ENCODE measurements at places on chromosomes 12 and 14. TPM values are rescaled to one million over a fixed set of nuclear protein-coding genes. Genes with fewer than 3 reads are reported as not detected.

Gene PABPN1
- 148 TPM for total RNA-seq

Gene LALBA
- not detected for total RNA-seq

Gene GLI1
- 1.4 TPM for total RNA-seq

Gene GPR68
- not detected for total RNA-seq

Gene ACSM4
- total RNA-seq, result not detected

Gene DPPA3
- total RNA-seq, result not detected

Gene KRR1
- 36.7 TPM for total RNA-seq

Gene CYP46A1
- total RNA-seq, result not detected

DNA sequence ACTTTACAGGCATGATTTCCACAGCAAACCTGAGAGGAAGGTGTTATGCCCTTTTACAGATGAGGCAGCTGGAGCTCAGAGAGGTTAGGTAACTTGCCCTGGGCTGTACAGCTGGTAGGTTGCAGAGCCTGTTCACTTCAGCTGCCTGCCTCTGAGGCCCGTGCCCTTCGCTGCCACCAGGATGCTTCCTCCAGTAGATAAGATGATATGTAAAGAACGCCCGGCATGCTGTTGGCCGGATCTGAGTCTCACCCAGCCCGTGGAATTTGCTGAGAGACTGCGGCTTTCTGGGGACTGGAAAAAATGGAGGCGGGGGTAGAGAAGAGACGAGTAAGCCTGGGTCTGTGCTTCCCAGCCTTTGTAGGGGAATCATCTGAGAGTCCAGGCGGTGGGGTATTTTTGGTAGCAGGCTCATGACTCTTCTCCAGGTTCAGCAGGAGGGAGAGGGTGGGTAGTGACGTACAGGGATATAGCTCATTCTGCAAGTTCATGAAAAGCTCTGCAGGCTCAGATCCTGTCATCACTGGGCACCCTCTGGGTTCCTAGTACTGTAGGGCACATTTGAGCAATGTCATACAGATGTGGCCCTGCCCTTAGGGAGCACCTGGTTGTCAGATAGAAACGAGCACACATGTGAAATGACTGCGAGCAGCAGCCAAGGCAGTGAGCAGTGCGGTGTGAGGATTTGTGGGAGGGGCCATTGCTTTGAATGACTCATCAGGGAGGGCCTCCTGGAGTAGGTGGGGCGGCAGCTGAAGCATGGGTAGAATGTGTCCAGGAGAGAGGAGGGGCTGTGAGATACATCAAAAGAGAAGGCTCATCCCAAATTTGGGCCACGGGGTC, 159.4 kb downstream of the TSPAN9 start:
- DNase-seq, result peak; percentile 29

DNA sequence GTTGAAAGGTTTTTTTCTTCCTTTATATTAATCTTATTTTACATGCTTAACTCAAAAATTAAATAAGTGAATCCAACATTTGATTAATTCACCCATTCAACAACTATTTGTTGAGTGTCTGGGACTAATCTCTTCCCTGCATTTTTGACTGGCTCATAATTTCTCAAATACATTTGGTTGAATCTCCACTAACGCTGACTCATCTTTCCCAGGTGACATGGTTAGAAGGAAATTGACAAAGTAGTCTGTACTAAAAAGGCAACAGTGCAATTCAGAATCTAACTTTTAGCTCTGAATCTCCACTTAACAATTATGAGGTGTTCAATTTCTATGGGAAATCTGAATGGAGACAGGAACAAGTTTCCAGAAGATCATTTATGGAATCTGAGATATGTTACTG, 88.9 kb downstream of the LIN7A start:
- DNase-seq, result no peak

DNA sequence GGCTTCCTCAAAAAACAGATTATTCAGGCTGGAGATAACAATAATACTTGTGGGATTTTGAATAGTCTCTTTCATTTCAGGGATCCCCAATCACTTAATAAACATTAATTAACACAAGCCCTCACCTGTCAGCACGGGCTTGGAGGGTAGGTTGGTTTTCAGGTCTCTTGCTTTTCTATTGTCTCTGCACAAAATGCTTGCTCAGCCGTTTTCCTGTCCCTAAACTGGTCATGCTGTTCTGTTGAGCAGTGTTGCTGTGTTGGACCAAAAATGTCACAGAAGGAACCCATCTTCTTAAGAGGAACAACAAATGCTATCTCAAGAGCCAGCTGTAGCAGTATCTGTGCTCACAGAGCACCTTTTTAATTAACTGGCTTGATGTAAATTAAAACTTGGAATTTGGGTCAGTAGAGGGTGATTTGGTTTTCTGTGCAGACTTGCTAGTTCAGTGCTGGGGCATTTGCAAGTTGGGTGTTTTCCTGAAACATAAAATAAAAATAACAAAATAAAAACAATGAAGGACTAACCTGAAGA, 231.8 kb upstream of the CRY1 start:
- no peak for DNase-seq

GRCh38 chr14:79542121-79542520, 669.2 kb downstream of the DIO2 start:
- DNase-seq, result no peak

DNA sequence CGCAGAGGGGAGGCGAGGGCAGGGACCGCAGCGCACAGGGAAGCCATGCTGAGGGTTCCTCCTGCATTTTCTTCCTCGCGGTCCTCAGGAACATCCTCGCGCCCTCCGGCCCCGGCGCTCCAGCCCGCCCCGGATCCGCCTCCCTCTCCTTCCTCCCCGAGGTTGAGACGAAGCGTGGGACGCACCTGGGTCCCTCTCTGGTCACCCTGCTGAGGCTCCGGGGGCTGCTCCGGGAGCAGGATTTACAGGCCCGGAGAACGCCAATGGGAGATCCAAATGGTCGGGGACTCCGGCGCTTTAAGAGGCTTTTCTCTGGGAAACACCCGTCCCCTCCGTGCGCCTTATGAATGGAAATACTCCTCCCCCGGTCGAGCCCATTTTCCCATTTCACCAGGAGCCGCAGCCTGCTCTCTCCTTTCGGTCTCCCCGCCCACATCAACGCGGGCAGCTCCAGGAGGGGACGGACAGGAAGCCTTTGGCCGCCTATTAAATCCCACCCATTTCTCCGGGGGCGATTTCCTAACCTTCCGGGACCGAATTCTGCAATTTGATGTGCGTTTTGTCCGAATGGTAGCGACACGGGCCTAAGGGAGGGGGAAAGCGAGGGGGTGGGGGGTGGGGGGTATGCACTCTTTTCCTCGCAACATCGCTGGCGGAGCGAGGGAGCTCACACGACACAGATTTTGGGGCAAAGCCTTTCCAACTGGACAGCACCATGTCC, at the start of gene UNC79:
UNC79 (plus strand) TSS at position 625 of the 721 bp plus-strand sequence; CDS start at position 716, 91 bp downstream.
- no peak for DNase-seq

DNA sequence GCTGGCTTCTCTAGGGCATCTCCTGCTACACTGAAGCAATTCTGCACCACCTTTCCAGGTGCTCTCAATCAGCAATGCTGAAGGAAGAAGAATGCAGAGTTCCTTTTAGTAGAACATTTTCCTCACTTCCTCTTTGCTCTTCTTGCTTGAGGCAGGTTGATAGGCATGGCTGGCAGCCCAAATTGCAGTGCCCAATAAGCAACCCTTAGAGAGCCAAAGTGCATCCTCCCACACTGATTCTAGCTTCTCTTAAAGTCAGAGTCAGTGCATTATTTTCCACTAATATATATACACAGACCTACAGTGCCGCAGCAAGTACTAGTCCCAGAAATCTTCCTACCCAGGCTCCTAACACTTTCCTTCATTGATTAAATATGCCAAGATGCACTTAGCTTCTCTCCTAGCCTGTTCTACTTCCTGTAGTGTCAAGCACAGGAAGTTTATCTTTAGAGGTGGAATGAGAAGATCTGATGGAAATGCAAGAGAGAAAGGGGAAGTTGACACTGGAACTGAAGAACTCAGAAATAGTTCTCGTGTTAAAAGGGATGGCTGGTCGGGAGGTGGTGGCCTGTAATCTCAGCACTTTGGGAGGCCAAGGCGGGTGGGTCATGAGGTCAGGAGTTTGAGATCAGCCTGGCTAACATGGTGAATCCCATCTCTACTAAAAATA, 132.7 kb downstream of the SSPN start:
- no peak for DNase-seq

- no peak for DNase-seq
Measured at GRCh38 chr14:55747186-55747585, 167.2 kb downstream of the KTN1 start.

DNA sequence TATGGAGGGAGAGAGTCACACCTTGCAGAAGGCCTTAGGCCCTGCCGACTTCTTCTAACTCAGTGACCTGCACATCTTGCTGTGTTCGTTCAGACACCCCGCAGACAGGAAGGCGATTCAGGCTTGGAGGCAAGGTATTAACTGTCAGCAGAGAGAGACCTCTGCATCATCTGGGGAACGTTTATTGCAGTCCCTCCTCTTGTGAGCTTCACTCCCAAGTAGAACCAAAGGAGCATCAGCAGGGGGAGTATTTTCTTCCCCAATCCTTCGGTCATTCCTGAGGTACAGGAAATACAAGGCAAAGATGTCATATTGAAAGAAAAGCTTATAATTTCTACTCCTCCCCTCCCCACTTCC, 217.9 kb downstream of the CRADD start:
- DNase-seq, result no peak

DNA sequence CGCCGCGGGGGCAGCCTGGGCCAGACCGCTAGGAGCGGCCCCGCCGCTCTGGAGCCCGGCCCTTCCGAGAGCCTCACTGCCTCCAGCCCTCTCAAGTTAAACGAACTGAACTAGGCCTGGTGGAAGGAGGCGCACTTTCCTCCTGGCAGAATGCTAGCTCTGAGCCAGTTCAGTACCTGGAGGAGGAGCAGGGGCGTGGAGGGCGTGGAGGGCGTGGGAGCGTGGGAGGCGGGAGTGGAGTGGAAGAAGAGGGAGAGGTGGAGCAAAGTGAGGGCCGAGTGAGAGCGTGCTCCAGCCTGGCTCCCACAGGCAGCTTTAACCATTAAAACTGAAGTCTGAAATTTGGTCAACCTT, 5.3 kb downstream of the LTB4R start:
- DNase-seq, result no peak

DNA sequence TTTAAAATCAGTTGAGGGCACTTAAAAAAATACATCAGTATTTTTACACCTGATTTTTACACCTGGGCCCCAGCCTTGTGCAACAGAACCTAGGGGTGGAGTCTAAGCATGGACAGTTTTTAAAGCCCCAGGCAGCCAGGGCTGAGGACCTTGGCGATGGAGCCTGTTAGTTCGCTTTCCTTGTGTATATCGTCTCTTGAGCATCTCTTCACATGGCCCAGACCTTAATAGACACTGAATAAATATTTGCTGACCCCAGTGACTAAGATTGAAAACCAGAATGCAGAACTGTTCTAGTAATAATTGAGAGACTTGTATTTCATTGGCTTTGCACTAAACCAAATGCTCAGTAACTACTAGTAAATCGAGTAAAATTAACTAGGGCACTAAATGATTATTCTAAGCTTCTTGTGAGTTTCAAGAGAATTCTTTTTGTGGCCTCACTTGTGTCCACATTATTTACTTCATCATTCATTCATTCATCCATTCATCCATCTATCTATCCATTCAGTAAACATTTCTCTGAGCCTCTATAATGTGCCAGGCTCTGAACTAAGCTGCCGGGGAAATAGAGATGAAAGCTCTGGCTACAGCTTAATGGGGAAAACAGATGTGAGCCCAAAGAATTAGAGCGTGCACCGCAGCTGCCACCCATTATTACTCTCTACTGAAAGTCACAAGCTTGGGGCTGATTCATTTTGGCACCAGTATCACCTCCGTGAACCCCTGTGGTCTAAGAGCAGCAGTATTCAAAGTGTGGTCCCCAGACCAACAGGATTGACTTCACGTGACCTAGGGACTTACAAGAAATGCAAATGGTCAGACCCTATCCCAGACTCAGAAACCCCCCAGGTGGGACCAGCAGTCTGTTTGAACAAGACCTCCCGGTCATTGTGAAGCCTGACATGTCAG, 30.7 kb upstream of the BCL7A start:
- no peak for DNase-seq

GRCh38 chr12:111143271-111143670, 222.9 kb upstream of the MYL2 start:
- no peak for DNase-seq

Measured in mammary epithelial cell (primary cell).